ENCODE measurements at places on chromosomes 5 and 9. TPM values are rescaled to one million over a fixed set of nuclear protein-coding genes. Genes with fewer than 3 reads are reported as not detected.

- H3K4me3 ChIP-seq, result no peak overlapping the region
- H3K4me1 ChIP-seq, result peaks cover 13% of the 10 kb centered on the region
- no peaks in the 10 kb centered on the region for H3K27me3 ChIP-seq
Observed at GRCh38 chr9:134291961-134292871, 34.0 kb upstream of the RXRA start.

SPINK13 gene
- not detected for total RNA-seq

DNA sequence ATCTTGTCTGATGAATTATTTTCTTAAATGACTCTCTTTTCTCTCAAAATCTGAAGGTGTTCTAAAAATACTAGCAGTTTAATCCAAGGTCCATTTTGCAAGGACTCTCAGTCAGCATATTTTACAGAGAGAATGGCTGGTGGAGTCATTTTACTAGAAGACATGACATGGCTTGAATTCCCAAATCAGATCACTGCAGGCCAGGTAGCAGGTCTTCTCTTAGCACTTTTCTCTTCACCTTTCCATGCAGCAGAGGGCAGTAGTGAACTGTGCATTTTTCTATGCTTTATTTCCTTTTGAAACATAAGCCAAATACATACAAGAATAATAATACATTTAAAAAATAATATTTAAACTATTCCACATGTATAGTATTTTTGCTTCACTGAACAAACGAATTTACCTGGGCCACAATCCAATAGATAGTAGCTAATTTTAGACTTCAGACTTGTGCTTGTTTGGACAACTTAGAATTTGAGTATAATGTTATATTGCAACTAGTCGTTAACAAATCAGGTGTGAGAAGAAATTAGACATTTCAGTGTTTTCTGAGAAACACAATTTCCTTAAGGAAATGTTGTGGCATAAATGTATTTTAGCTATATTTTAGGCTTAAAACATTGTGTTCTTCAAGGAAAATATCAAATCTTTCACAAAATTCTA lies 289.4 kb upstream of the DAB2 start:
- H3K27me3 ChIP-seq, result no peaks in the 10 kb centered on the region
- peaks cover 3% of the 10 kb centered on the region for H3K4me1 ChIP-seq
- peak; percentile 60 for DNase-seq
- H3K27ac ChIP-seq, result no peak overlapping the region
- H3K36me3 ChIP-seq, result no peaks in the 10 kb centered on the region

C5orf24 gene
- 67.6 TPM for total RNA-seq

DNA sequence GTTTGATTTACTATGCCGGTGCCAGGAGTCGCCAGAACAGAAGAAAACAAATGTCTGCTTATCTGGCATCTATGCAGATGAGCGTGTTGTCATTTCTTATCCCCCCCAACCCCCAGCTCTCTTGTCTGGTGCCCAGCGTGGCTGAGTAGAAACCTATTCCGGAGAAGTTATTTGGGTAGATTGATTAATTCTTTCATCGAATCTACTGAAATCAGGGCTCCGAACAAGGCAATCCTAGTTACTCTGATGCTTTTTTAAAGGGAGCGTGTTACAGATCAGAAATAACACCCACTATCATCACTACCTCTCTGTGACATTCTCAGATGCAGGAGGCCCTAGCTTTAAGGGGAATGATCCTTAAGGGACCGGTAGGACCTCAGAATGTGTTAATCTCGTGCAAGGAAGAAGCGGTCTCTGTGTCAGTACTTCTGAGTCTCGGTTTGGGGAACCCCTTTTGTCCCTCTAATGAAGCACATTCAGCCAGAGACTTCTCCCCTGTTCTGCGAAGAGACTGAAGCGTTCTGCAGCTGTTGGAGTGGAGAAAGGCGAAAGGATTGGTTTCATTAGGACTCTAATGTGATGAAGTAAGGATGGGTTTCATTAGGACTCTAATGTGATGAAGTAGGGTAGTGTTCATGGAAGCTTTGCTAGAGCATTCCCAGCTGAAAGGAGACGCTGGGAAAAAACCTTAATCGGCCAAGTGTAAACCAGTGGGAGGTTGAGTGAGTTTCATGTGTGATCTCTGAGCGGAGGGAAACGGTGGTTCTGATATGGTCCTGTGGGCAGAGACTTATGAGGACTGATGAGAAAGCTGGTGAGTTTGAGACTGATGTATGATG lies 1.5 kb downstream of the PIP5K1B start:
- H3K27me3 ChIP-seq, result peaks cover 81% of the 10 kb centered on the region
- H3K4me1 ChIP-seq, result no peaks in the 10 kb centered on the region
- DNase-seq, result peak; percentile 1

SAXO1 gene
- total RNA-seq, result not detected

- H3K27me3 ChIP-seq, result no peaks in the 10 kb centered on the region
- H3K27ac ChIP-seq, result no peak overlapping the region
- H3K4me3 ChIP-seq, result no peak overlapping the region
- no peaks in the 10 kb centered on the region for H3K4me1 ChIP-seq
- H3K36me3 ChIP-seq, result no peaks in the 10 kb centered on the region
Observed at GRCh38 chr5:52692606-52693005, 95.1 kb upstream of the ITGA1 start.

DNA sequence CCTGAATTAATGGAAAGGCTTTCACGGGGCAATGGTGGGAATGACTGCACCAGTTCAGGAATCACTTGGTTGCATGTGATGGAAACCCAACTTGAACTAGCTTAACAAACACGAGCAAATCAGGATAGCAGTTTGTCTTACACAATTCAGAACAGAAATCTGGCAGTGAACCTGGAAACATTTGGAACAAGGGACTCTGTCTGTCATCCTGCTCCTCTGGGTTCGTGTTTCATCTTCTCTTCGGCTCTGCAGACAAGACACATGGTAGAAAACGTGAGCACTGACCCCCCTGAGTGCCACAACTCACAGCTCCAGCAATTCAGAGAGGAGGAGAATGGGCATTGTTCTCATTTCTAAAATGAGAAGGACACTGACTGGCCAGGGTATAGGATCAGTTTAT lies 218.1 kb upstream of the NREP start:
- peaks cover 19% of the 10 kb centered on the region for H3K27me3 ChIP-seq
- H3K4me3 ChIP-seq, result no peak overlapping the region
- H3K36me3 ChIP-seq, result no peaks in the 10 kb centered on the region
- H3K27ac ChIP-seq, result no peak overlapping the region
- no peaks in the 10 kb centered on the region for H3K4me1 ChIP-seq

DNA sequence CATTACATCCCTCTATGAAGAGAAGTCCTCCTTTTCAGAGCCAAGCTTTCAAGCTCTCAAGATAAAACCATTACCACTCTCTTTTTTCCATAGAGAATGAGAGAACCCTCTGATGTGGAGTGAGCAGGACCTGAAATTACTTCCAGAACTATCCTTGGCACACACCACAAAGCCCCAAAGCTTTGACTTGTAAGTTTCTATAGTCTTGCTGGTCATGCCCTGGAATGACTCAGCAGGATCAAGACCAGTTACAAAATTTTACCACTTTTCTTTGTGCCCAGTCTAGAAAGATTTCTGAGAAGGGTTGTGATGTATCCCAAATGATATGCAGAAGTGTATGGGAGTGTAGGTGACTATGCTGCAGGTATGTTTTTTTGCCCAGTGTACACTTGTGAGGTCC lies 760.6 kb downstream of the TLE1 start:
- no peaks in the 10 kb centered on the region for H3K27me3 ChIP-seq
- no peak overlapping the region for H3K27ac ChIP-seq
- no peak for DNase-seq

SLC4A9 gene
- total RNA-seq, result not detected

DNA sequence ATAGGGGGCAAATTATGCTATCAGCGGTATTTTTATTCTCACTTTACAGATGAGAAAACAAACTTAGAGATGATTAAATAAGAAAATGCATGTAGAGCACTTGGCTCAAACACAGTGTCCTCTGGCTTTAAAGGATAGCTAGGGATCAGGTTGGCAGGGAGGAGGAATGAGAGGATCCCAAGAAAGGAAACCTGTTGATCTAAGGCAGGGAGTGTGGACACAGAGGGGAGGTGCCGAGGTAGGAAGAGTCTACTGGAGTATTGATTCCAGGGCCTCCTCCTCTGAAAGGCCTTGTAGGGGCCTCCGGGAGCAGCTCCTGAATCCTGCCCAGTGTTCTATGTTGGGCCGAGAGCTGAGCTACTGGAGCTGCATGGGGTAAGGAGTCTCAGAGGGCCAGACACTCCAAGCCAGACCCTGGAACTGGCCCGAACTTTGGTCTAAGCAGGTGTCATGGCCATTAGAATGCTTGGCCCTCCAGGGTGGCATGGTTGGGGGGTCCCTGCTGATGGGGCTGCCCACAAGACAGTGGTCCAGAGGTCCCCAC lies 30.4 kb upstream of the TCF7 start:
- H3K4me3 ChIP-seq, result no peak overlapping the region
- H3K27ac ChIP-seq, result no peak overlapping the region
- no peak for DNase-seq
- H3K36me3 ChIP-seq, result no peaks in the 10 kb centered on the region

GRCh38 chr5:83724935-83725334 lies 4.3 kb upstream of the HAPLN1 start:
- H3K4me1 ChIP-seq, result no peaks in the 10 kb centered on the region
- no peak for DNase-seq
- H3K27ac ChIP-seq, result no peak overlapping the region
- no peaks in the 10 kb centered on the region for H3K36me3 ChIP-seq

ZFP2 gene
- total RNA-seq, result 0.24 TPM

- no peak for DNase-seq
- no peak overlapping the region for H3K4me3 ChIP-seq
- no peaks in the 10 kb centered on the region for H3K27me3 ChIP-seq
- no peaks in the 10 kb centered on the region for H3K4me1 ChIP-seq
- H3K27ac ChIP-seq, result no peak overlapping the region
Observed at GRCh38 chr5:121288781-121289180, 562.9 kb upstream of the FTMT start.

C1QTNF2 gene
- total RNA-seq, result 0.39 TPM

DNA sequence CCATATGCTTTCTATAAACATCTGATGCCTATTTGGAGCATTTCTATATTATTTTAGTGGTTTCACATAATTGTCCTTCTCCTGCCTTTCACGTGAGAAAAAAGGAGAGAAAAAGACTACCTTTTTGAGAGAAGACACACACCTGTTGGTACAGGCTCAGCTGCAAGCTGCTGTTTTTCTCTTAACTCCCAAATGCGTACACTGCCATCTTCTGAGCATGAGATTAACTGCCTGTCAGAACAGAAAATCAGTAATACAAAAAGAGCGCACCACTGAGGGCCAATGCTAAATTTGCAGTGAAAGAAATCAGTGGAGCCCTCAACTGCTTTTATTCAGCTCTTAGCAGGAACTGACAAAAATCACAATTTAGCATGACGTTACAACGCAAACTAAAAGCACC lies 54.9 kb downstream of the WDR41 start:
- no peak overlapping the region for H3K4me3 ChIP-seq
- H3K36me3 ChIP-seq, result no peaks in the 10 kb centered on the region
- H3K27me3 ChIP-seq, result no peaks in the 10 kb centered on the region
- DNase-seq, result no peak

GRCh38 chr9:112846528-112847488 lies 43.9 kb downstream of the SLC46A2 start:
- no peaks in the 10 kb centered on the region for H3K36me3 ChIP-seq
- DNase-seq, result no peak
- H3K4me1 ChIP-seq, result no peaks in the 10 kb centered on the region

- H3K4me1 ChIP-seq, result no peaks in the 10 kb centered on the region
- DNase-seq, result no peak
- no peaks in the 10 kb centered on the region for H3K36me3 ChIP-seq
- no peak overlapping the region for H3K27ac ChIP-seq
Observed at GRCh38 chr5:115684513-115685037, 58.7 kb upstream of the TMED7 start.

COL27A1 gene
- 37.6 TPM for total RNA-seq

- H3K27me3 ChIP-seq, result no peaks in the 10 kb centered on the region
- H3K27ac ChIP-seq, result no peak overlapping the region
- H3K36me3 ChIP-seq, result no peaks in the 10 kb centered on the region
- no peak for DNase-seq
Observed at GRCh38 chr5:22669345-22669744, 183.8 kb downstream of the CDH12 start.

DNA sequence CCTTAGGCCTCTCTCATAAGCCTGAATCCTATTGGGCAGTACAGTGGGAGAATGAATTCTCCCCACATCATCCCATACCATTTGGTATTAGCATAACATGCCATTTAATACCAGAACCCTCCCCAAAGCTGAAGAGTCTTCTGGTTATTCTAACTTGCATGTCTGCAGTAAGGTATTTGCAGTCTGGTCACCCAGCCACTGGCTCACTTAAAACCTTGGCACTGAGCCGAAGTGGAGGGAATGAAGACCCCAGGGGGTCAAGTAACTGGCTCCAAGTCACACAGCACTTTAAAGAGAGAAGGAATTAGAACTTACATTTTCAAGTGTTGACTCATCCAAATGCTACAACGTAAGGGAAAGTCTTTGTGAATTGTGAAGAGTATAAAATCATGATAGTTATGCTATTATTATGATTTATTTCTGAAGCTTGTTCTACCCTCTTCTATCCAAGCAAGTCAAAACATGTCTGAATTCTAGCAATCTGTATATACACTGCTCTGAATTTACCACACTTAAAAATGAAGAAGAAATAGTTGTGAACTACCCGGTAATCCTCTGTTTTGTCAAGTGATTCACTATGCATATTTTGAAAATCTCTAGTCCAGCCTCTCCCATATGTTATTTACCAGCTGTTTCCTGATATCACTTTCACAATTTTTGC lies 28.5 kb downstream of the GLRA1 start:
- no peaks in the 10 kb centered on the region for H3K36me3 ChIP-seq
- peak; percentile 92 for DNase-seq
- no peak overlapping the region for H3K4me3 ChIP-seq
- no peaks in the 10 kb centered on the region for H3K27me3 ChIP-seq
- peaks cover 27% of the 10 kb centered on the region for H3K4me1 ChIP-seq
- peak overlapping the region; percentile 44 for H3K27ac ChIP-seq

CNTLN gene
- 7.7 TPM for total RNA-seq

- H3K36me3 ChIP-seq, result no peaks in the 10 kb centered on the region
- no peak overlapping the region for H3K4me3 ChIP-seq
- H3K27ac ChIP-seq, result no peak overlapping the region
- no peaks in the 10 kb centered on the region for H3K27me3 ChIP-seq
- no peaks in the 10 kb centered on the region for H3K4me1 ChIP-seq
Observed at GRCh38 chr9:114806526-114806900, 674 bp upstream of the TNFSF15 start.

DNA sequence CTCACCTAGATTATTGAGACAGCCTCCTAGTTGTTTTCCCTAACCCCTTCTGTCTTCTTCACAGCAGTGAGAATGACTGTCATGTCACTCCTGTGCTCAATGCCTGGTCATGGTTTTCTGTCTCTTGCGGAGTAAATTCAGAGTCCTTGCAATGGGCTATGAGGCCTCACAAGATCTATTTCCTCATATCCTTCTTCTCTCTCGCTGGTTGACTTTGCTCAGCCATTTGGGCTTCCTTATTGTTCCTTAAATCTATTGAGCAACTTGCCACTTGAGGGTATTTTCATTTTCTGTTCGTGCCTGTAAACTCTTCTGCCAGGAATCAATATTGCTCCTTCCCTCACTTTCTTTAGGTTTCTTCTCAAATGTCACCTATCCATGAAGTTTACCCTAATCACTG lies 9.0 kb downstream of the PPP3R2 start:
- no peak overlapping the region for H3K27ac ChIP-seq
- H3K4me1 ChIP-seq, result no peaks in the 10 kb centered on the region
- no peaks in the 10 kb centered on the region for H3K27me3 ChIP-seq
- no peak overlapping the region for H3K4me3 ChIP-seq
